ENCODE measurements at places on chromosomes 5 and 9. TPM values are rescaled to one million over a fixed set of nuclear protein-coding genes. Genes with fewer than 3 reads are reported as not detected.

GRCh38 chr5:55742778-55743177 lies 4.9 kb downstream of the DDX4 start:
- H3K27ac ChIP-seq, result no peak overlapping the region
- H3K4me3 ChIP-seq, result no peak overlapping the region
- DNase-seq, result no peak
- no peaks in the 10 kb centered on the region for H3K4me1 ChIP-seq
- no peaks in the 10 kb centered on the region for H3K36me3 ChIP-seq

- no peaks in the 10 kb centered on the region for H3K36me3 ChIP-seq
- no peak overlapping the region for H3K27ac ChIP-seq
- H3K4me3 ChIP-seq, result no peak overlapping the region
- no peaks in the 10 kb centered on the region for H3K4me1 ChIP-seq
- H3K27me3 ChIP-seq, result no peaks in the 10 kb centered on the region
Measured at GRCh38 chr9:115212832-115213231, 94.9 kb upstream of the TNC start.

HTR1A gene
- polyA plus RNA-seq, result not detected

PTGR1 gene
- polyA plus RNA-seq, result 92.8 TPM

DNA sequence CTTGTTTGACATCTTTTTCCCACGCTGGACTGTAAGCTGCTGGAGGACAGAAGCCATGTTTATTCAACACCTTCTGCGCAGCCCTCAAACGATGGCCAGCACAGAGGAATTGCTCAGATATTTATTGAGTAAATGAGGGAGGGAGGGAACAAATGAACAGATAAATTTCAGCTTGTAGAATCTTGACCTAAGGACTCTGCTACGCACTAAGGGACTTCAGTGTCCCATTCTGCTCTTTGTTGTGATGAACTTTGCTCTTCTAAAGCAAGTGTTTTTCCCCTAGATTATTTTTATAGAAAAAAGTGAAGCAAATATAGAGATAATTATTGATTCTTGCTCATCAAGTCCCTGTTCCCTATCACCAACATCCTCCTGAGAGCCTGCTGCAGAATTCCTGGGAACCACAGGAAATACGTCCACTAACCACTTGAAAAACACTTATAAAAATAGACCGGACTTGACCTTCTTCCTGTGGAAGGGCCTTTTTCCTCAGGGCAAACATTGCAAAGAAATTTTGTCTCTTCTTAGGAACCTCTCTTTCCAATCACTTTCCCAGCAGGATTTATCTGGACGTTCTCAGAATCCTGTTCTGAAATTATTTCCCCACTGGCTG lies 54.9 kb downstream of the FGF1 start:
- H3K27me3 ChIP-seq, result no peaks in the 10 kb centered on the region
- no peak for DNase-seq
- no peak overlapping the region for H3K4me3 ChIP-seq
- H3K36me3 ChIP-seq, result no peaks in the 10 kb centered on the region

DDX4 gene
- 0.10 TPM for polyA plus RNA-seq

GRCh38 chr5:54049144-54049543 lies 261.2 kb downstream of the ARL15 start:
- H3K4me1 ChIP-seq, result peaks cover 4% of the 10 kb centered on the region
- H3K27ac ChIP-seq, result no peak overlapping the region
- no peak for DNase-seq
- H3K4me3 ChIP-seq, result no peak overlapping the region
- no peaks in the 10 kb centered on the region for H3K27me3 ChIP-seq
- no peaks in the 10 kb centered on the region for H3K36me3 ChIP-seq

GRCh38 chr5:32276173-32276853 lies 36.4 kb downstream of the MTMR12 start:
- no peaks in the 10 kb centered on the region for H3K27me3 ChIP-seq
- DNase-seq, result no peak
- peak overlapping the region; percentile 55 for H3K27ac ChIP-seq
- H3K4me3 ChIP-seq, result no peak overlapping the region

ABCA1 gene
- 14.9 TPM for polyA plus RNA-seq

GRCh38 chr5:176601901-176602482 lies 8.0 kb downstream of the GPRIN1 start:
- H3K27ac ChIP-seq, result no peak overlapping the region
- no peak for DNase-seq
- H3K36me3 ChIP-seq, result no peaks in the 10 kb centered on the region
- H3K4me1 ChIP-seq, result peaks cover 3% of the 10 kb centered on the region
- no peak overlapping the region for H3K4me3 ChIP-seq
- H3K27me3 ChIP-seq, result peaks cover 20% of the 10 kb centered on the region

DNA sequence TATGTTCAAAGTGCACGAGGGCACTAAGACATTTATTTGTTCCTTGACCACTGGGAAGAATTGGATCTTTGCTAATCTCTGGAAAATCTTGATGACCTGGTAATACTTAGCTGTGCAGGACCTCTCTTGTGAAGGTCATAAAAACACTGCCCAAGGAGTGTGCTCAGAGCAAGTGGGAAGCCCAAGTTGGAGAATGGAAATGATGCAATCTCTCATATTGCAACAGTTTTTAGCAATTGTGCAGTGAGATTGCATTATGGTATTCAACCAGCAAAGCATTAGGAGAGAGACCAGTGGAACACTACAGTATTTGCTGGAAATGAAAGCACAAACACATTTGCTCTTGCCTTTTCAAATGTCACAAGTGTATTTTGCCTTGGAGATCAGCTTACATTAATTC lies 34.5 kb downstream of the TXNDC8 start:
- H3K36me3 ChIP-seq, result no peaks in the 10 kb centered on the region
- no peak overlapping the region for H3K27ac ChIP-seq
- H3K4me1 ChIP-seq, result peaks cover 8% of the 10 kb centered on the region
- no peaks in the 10 kb centered on the region for H3K27me3 ChIP-seq
- H3K4me3 ChIP-seq, result no peak overlapping the region
- no peak for DNase-seq

GRCh38 chr9:87285183-87285850 lies 212.3 kb upstream of the DAPK1 start:
- no peaks in the 10 kb centered on the region for H3K4me1 ChIP-seq
- no peak overlapping the region for H3K4me3 ChIP-seq
- H3K27ac ChIP-seq, result no peak overlapping the region
- H3K36me3 ChIP-seq, result no peaks in the 10 kb centered on the region

DNA sequence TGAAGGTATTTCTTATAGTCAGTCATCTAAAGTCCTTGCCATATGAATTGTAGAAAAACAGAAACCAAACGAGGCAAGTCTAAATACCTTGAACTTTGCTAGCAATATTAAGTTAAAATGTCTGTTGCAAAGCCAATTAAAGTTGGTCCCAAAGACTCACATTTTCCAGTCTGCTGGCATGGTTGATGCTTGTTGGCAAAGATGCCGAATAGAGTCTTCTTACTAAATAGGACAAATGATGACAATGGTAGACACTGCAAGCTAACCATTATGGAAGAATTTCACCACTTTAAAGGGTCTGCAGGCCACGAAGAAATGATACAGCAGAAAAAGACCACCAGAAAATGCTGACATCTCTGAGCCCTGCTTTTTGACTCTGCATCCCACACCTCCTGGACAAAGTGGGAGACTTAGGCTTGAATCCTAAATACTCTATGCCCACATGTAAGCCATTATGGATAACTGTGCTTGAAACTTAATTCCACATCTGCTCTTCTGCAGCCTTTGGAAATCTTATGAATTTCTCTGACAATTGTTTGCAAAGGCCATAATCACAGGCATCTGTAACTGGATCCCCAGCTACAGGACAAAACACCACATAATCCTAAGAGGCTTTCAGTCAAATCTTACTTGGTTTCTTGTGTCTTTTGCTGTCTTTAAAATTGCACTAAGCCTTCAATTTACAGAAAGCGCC lies 61.3 kb downstream of the LHFPL2 start:
- DNase-seq, result no peak
- no peak overlapping the region for H3K27ac ChIP-seq
- no peak overlapping the region for H3K4me3 ChIP-seq
- peaks cover 10% of the 10 kb centered on the region for H3K4me1 ChIP-seq
